ENCODE measurements at places on chromosomes 3 and 15.

- no peak for DNase-seq
Observed at GRCh38 chr3:137347132-137347531, 389.3 kb downstream of the IL20RB start.

DNA sequence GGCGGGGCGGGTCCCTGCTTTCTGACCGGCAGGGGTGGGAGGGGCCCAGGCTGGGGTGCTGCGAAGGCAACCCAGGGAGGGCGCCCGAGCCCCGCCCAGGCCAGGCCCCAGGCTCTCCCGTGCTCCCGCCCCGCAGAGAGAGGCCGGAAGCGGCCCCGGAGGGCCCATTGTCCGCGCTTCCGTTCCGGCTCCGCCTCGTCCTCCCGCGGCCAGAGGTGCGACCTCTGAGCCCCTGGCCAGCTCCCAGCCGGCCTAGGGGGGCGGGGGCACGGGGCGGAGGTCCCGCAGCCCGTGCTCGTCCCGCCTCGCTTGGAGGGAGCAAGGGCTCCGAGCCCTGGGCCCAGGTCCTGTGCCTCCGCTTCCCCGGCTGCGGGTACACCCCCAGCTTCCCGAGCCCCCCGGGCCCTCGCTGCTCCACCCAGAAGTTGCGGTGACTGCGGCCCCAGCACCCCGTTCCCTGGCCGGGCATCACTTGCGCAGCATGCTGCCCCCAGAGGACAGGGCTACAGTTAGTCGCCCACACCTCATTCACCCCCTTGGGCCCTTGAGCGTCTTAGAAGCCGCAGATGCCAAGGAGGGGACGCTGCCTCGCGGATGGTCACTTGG lies 20.4 kb upstream of the PLXND1 start:
- peak; percentile 54 for DNase-seq

DNA sequence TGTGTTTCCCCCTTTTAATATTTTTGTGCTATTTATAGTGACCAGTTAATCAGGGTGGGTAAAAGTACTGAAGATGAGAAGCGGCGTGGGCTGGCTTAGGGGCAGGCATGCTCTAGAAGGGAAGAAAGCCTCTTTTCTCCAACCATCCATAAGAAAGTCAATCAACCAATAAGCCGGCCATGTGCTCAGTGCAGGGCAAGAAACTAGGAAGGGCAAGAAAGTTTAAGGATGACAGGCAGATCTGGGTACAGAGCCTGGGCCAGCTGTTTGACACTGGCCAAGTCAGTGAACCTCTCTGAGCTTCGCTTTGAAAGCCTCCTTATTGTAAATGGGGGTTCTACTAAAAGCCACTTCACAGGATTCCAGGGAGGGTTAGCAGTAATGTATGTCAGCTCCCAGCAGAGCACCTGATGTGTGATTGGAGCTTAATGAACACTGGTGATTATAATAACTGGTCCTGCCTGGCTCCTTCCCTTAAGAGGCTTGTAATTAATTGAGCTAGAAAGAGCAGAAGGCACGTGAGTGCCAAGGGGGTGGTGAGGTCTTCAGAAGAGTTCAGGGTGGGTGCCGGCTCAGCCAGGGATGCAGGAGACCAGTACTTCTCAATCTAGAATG lies 5.7 kb upstream of the CHRNA3 start:
- DNase-seq = no peak

- no peak for DNase-seq
Observed at GRCh38 chr3:45582430-45582829, 12.1 kb upstream of the LIMD1 start.

DNA sequence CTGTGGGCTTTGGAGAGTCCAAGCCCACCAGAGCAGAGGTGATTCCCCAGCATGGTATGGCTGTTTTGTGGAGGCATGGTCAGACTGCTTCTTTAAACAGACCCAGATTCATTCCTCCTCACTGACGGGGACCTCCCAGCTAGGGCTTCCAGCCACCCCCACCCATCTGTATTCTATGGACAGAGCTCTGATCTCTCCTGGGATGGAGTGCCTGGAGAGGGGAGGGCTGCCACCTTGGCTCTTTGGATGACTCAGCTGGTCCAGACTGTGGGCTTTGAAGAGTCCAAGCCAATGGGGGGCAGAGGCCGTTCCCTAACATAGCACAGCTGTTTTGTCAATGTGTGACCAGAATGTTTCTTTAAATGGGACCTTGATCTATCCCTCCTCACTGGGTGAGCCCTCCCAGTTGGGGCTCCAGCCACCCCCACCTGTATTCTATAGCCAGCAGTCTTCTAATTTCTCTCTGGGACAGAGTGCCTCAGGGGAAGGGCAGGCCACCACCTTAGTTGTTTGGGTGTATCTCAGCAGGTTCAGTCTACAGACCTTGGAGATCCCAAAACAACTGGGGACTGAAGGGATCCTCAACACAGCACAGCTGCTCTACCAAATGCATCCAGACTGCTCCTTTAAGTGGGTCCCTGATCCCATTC lies 122.0 kb upstream of the OSTN start:
- no peak for DNase-seq

Data from stimulated activated CD8-positive, alpha-beta memory T cell treated with anti-CD3 and anti-CD28 coated beads, Interleukin-12 subunit alpha, Interleukin-12 subunit beta, amount 100 ng/mL, for 4 hours (primary cell).